Mononuclear cell (primary cell): ENCODE measurements at places on chromosomes 7 and 10. TPM values are rescaled to one million over a fixed set of nuclear protein-coding genes. Genes with fewer than 3 reads are reported as not detected.

Gene GJD4
- not detected for total RNA-seq

Gene PIP
- total RNA-seq = not detected

Gene LRWD1
- 7.0 TPM for total RNA-seq

Gene SPDYE11
- not detected for total RNA-seq

Gene ZNF775
- 0.94 TPM for total RNA-seq

Gene ZNF853
- 3.8 TPM for total RNA-seq

Gene ASB15
- total RNA-seq = not detected
